ENCODE measurements at places on chromosomes 12 and 14.

DNA sequence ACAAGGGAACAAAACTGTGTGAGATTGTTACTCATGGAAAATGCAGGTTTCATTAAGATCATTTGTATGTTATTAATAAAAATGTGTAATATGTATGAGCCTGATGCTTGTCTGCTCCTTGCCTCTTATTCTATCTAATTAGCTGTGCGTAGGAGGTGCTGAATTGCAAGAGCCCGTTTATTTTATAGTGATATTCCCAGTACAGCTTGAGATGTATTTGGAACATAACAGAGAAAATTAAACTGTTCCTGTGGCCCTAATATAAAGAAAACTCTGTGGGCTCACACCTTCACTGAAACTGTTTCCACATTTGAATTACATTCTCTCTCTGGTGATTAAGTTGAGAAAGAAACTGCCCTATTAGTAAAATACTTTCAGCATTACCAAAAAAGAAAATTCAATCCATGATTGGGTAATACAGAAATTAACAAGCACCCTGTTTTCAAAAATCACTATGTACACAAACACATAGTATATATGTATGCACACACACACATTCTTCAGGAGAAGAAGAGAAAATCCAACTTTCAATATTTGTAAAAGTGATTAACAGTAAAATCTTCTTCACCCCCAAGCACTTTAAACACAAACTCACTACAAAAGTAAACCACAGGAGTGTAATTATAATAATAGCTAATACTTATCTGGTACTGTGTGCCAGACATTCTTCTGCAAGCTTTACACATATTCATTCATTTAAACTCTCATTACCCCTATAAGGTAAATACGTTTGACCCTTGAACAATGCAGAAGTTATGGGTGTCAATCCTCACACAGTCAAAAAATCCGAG is 233.2 kb downstream of the PHLDA1 start:
- no peak for DNase-seq

DNA sequence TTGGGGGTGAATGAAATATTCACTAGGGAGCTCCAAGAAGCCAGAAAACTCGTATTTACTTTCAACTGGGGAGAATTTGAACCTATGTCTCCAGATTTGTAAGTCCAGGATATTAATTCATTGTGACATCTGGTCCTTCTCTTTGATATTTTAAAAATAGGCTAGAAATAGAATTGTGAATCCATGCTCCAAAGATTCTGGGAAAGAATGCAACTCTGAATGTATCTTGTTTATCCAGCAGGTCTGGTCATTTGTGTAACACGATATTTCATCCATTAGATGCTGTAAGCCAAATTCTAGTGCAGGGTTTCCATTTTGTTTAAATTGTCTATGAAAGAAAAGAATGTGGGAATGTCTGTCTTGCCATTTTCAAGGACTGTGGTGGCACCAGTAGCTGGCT is 334.7 kb downstream of the BMP4 start:
- DNase-seq: no peak

GRCh38 chr12:100753837-100754236 is 40.7 kb upstream of the ANO4 start:
- DNase-seq: peak; percentile 11

- DNase-seq: no peak
These were observed 20.3 kb upstream of the PPP2R5E start for GRCh38 chr14:63563370-63564026.

DNA sequence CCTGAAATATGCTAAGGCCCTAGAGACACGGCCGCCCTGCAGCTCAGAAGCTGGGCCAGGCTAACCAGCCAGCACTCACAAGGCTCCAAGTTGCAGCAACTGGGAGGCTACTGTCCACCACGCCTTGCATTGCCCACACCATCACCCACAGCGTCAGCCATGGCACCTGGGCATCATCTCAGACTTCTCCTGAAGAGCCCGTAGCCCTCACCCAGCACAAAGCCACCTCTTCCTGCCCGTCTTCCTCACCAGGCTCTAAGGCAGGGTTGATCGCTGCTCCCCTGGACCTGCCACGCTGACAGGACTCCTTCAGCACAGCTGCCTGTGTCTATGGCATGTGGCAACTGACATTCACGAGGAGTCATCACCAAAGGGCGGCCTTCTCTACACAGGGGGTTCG is 38.1 kb downstream of the CDC42BPB start:
- DNase-seq: no peak

- DNase-seq: peak; percentile 65
These were observed 55.4 kb downstream of the SSPN start for GRCh38 chr12:26250801-26251200.

DNA sequence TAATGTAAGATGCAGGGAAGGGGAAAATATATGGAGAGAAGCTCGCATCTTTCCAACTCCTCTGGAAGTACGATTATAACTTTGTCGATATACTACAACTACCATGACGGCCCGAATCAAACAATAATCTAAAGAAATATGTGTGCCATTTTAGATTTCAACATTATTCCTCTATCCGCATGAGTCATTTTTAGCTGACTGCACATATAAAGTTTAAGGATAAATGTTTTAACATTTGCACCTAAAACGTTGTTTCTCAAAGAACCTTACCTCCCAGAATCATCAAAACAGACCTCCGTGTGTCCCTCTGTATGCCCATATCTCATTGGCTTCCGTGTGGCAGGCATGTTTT is 482 bp downstream of the WDHD1 start:
- no peak for DNase-seq

GRCh38 chr12:98345308-98345876 is 170.0 kb upstream of the TMPO start:
- DNase-seq: no peak

DNA sequence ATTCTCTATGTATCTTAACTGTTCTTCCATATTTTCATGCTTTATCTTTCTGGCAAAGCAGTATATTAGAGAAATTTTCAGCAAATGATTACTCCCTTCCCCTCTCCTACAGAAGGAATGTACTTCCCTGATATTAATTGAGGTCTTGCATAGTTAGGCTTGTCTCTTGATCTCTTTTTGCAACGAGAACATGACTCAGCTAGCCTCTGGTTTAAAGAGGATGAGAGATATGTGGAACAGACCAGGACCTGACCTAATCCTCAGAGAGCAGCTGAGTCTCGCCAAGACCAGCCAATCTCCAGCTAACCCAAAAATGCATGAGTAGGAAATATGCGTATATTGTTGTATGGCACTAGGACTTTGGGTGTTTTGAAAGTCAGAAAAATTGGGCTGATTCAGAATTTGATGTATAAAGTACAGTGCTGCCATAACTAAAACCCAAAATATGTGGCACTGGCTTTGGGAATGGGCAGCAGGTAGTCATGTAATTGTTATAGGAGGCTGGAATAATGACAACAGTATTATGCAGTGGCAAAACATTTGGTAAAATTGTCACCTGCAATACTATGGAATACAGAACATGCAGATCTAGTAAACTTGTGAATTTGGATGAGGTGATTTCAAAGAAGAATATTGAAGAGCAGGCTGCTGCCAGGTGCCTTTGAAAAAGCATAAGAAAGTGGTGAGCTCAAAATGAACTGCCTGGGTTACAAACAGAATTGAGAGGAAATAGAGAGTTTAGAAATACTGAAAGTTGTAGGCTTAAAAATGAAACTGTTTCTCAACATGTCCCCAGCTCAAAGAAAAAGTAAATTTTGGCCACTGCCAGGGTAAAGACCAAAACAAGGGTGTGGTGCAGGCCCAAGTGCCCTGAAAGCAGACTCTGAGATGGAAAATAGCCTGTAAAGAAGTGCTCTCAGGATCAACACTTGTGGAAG is 9.3 kb upstream of the USP15 start:
- DNase-seq: peak; percentile 66

GRCh38 chr14:26663506-26663905 is 65.7 kb upstream of the NOVA1 start:
- DNase-seq: no peak

GRCh38 chr12:123998991-123999359 is 26.0 kb downstream of the ZNF664 start:
- DNase-seq: peak; percentile 39

DNA sequence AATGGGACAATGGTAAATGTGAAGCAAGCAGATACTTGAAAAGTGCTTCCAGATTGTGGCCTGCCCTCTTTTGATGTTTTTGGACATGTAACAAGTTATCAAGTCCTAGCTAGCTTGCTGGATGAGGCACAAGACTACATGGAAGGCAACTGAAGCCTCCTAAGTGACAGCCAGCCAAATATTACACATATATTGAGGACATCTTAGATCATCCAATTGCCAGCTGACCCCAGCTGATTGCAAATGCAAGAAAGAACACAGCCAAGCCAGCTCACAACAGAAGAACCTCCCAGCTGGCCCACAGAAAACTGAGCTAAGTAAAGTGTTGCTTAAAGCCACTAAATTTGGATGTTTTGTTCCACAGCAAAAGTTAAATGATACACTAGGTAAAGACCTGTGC is 156.9 kb downstream of the SRGAP1 start:
- DNase-seq: no peak

- no peak for DNase-seq
These were observed 27.1 kb upstream of the PLD4 start for GRCh38 chr14:104897330-104898194.

- DNase-seq: no peak
These were observed 79.1 kb downstream of the RAD52 start for GRCh38 chr12:870378-870777.

- DNase-seq: no peak
These were observed 18.9 kb upstream of the ANKRD33 start for GRCh38 chr12:51868821-51869495.

- DNase-seq: no peak
These were observed 37.3 kb downstream of the ARL6IP4 start for GRCh38 chr12:123017753-123018152.

- no peak for DNase-seq
These were observed 181.5 kb downstream of the CCER1 start for GRCh38 chr12:90773491-90773890.

DNA sequence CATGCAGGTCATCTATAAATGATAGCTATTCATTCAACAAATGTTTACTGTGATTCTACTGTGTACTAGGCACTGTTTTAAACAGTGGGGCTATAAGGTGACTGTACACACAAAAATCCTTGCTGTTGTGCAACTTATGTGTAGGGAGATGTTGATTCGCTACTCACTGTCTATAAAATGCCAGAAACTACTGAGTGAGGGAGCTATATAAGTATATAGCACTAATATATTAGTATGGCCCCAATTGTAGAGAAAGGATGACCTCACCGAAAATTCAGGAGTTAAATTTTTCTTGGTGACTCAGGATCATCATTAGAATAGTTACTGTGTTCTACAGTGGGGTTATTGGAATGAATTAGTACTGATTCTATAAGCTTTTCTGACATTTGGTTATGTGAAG is 117.4 kb downstream of the TGFB3 start:
- peak; percentile 81 for DNase-seq

DNA sequence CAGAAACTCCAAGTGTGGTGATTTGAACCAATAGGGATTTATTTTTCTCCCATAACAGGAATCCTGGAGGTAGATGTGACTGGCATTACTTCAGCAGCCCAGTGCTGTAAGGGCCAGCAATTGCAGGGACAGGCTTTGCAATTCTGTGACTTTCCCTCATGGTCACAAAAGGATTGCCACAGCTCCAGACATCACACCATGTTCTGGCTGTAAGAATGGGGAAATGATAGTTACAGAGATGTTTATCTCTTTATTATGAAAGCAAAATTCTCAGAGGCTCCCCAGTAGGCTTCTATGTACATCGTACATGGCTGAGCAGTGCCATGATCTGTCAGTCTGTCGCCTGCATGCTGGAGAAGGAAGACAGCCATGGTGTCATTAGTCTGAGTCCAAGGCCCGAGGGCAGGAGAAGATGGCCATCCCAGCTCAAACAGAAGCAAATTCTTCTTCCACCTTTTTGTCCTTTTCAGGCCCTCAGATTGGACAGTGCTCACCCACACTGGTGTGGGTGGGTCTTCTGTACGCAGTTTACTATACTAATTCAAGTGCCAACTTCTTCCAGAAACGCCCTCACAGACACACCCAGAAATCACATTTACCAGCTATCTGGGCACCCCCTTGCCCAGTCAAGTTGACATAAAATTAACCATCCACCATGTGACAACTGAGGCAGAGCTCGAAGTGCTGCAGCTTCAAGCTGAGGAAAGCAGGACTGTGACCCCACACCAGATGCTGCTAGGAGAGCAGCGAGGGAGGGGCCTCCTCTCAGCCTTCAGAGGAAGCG is 17.2 kb downstream of the ZBTB42 start:
- no peak for DNase-seq

DNA sequence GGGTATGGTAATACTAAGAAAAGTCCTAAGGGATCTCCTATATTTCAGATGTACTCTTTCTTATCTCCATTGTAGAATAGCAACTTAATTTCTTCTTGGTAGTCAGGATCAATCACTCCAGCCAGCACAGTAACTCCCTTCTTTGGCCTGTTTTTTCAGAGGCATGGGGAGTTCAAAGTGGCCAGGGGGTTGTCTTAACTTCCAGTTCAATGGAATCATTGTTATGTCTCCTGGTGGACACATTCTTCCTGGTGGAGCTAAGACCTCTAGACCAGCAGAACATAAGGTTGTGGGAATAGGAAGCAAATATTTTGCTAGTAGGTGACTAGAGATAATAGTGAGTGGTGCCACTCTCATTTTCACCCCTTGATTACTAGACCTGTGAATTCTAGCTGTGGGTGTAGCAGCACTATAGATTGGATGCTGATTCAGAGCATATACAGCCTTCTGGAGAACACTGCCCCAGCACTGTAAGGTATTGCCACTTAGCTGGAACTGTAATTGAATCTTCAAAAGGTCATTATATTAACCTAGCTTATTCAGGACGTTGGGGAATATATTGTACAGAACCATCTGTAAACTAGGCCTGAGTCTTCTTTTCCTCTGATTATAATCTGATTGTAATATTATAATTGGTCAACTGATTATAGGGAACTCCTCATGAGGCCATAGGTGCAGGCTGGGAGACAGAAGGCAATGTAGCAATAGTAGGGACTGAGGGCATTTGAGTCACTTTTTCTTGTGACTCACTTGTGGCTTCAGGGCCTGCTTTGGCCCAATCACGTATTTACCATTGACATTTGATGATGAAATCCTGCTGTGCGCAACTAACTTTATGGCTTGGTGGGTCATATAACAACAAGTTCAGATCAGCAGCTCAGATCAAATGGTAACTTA is 60.2 kb upstream of the ATP2B1 start:
- peak; percentile 89 for DNase-seq

DNA sequence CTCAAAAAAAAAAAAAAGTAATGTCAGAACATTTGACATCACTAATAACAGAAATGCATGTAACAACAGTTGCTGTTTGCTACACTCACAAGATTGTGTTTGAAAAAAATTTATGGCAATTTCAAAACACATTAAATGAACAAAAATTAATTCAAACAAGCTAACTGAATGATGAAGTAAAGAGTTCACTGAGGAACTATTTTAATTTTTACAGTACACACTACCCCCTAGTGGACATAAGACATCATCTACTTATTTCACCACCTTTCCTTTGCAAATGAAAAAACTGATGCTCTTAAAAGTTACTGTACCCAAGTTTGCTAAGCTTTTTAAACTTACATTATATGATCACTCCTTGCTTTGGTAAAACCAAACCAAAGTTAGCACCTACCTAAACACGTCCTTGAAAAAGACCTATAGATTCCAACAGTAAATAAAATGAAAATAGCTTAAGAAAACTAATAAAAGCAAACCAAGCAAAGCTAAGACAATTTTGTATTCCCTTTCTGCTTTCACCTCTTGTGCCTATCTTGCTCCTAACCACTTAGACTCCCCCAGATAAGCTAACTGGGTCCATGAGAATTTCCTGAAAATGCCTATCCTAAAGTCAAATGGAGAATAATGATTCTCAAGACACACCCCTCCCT is 22.2 kb downstream of the UBE2N start:
- DNase-seq: peak; percentile 84

Data from fibroblast of lung (primary cell).